ENCODE measurements at places on chromosomes 2 and 18.
A peak's percentile ranks its signal among the peaks of the same experiment; 100 is the strongest.

DNA sequence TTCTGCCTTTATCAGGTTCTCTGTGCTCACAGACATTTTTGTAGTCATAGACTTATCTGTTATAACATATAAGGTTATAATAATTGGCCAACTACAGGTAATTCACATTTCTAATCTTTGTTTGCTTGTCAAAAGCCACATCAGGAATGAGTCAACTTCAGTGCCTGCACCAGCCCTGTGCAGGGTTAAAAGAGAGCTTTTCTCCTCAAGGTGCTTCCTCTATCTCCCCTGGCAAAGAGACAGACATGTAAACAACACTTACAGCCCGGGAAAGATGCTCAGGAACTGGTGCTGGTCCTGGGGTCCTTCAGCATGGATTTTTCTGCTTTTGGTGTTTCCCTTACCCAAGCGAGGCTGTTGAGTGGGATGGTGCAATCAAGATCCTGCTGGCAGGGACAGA is 7.7 kb upstream of the EHD3 start:
- H3K4me1 ChIP-seq = peaks cover 7% of the 10 kb centered on the region
- H3K27ac ChIP-seq = no peak overlapping the region
- H3K36me3 ChIP-seq = no peaks in the 10 kb centered on the region
- peaks cover 33% of the 10 kb centered on the region for H3K27me3 ChIP-seq

GRCh38 chr2:12320991-12321641 is 395.6 kb upstream of the TRIB2 start:
- H3K4me3 ChIP-seq = peak overlapping the region; percentile 42
- peak overlapping the region; percentile 60 for H3K27ac ChIP-seq
- no peaks in the 10 kb centered on the region for H3K27me3 ChIP-seq
- DNase-seq = peak; percentile 90
- peaks cover 7% of the 10 kb centered on the region for H3K36me3 ChIP-seq

DNA sequence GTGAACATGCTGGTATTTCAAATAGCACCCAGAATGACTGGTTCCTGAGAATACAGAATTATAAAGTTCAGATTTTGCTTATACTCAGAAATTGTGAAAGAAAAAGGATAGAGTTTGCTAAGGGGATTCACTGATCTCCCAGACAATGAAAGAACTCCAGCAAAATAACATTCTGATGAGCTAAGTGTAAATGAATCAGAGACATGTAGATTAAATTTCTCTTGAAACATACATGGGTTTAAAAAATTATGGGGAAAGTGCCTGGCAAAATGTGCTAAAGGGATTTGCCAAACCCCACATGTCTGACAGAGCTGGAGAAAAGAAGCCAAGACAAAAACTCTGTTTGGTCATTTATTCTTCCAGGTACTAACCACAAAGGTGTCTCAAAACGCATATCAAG is 116.3 kb downstream of the FTCDNL1 start:
- H3K36me3 ChIP-seq = no peaks in the 10 kb centered on the region
- no peak overlapping the region for H3K27ac ChIP-seq
- H3K4me1 ChIP-seq = peaks cover 12% of the 10 kb centered on the region

GRCh38 chr2:176637486-176638166 is 368.4 kb downstream of the MTX2 start:
- H3K4me3 ChIP-seq = peak overlapping the region; percentile 91
- peaks cover 5% of the 10 kb centered on the region for H3K36me3 ChIP-seq
- peaks cover 83% of the 10 kb centered on the region for H3K4me1 ChIP-seq
- no peaks in the 10 kb centered on the region for H3K27me3 ChIP-seq
